ENCODE measurements at places on chromosomes 13 and 19.

DNA sequence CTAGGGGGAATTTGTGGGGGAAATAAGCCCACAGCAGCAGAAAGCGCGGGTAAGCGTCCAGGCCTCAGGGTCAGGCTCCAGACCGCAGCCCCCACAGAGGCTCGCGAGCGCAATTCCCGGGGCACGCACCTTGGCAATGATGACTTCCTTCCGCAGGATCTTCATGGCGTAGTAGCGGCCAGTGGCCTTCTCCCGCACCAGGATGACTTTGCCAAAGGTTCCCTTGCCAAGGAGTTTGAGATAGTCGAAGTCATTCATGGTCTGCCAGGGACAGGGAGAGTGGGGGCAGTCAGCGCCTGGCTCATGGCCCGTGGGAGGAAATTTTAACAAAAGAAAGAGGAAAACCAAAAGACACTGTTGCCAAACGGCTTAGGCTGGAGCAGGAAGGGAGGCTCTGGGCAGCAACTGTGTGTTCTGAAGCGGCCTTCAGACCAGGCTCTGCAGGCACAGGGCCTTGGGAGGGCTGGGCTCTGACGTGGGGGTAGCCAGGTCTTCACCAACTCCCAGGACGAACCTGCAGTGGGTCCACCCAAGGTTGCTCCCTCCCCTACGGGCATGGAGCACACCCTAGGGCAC, 15.4 kb upstream of the CCNP start:
- DNase-seq = no peak

DNA sequence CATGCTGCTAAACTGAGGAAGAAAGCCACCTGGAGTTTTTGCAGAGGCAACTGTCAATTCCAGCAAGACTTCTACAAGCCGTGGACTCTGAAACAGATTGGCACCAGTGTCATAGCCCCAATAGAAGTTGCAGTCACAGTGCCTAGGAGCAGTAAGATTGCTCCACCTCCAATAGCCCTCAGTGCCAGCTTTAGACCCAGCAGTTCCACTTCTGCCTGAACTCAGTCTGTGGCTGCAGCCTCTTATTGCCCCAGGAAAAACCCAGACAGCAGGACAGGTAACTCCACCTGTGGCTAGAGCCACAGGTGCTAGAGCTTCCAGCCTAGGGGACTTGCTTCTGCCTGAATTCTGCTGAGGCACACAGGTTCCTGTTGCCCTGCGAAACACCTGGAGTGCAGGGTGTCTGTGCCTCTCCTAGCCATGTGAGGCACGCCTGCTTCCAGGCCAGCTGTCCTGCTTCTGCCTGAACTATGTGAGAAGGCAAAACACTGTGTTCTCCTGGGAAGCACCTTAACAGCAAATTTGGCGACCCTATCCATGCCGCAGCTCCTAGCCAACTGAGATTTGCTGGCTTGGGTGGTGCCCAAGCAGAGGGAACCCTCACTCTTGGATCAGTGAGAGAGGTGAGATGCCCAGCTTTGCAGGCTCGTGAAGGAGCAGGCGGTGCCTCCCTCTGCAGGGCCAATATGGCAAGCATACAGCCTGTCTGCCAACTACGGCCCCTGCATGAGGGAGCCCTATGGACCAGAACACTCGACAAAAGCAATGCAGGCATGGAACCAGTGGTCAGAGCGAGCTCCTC, 607.6 kb downstream of the PCDH17 start:
- DNase-seq = no peak

DNA sequence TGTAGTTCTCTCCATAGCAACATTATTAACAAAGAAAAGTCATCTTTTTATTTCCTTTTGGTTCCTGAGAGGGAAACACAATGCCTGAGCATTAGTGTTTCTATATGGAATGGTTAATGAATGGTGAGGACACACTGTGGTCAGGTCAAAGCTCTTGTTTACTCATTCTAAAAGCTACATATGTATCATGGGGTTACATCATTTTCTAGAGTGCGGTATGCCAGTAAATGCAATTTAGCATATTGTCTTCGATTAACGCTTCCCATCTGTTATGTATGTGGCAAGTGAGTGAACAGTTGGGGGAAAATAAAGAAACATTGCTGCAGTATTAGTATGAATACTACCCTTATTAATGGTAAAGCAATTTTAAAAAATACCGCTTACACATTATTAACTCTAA, 1152.2 kb upstream of the SPRY2 start:
- DNase-seq = no peak

DNA sequence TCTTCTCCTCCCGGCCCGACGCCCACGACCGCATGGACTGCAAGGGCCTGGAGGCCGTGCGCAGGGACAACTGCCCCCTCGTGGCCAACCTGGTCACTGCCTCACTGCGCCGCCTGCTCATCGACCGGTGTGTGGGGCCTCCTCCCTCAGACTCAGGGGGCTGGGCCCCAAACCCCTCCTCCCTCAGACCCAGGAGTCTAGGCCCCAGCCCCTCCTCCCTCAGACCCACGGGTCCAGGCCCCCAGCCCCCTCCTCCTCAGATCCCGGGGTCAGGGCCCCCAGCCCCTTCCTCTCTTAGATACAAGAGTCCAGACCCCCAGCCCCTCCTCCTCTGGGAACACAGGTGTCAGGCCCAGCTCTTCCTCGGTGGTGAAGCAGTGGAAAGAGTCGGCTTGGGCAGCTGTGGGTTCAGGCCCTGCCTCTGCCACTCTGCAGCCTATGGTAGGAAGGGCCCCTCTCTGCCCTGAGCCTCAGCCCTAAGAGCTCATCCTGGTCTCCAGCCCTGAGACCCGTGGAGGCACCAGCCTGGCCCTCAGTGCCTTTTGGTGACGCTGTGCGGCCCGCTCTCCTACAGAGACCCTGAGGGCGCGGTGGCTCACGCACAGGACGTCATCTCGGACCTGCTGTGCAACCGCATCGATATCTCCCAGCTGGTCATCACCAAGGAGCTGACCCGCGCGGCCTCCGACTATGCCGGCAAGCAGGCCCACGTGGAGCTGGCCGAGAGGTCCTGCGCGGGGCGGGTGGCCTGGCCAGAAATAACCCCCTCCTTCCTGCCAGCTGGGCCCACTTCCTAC, 3.7 kb upstream of the SPIB start:
- peak; percentile 74 for DNase-seq

GRCh38 chr13:106113796-106114195, 421.7 kb downstream of the EFNB2 start:
- no peak for DNase-seq

GRCh38 chr19:1761528-1762242, 8.4 kb downstream of the ONECUT3 start:
- DNase-seq = no peak

- no peak for DNase-seq
Measured at GRCh38 chr19:31314156-31314555, 35.1 kb downstream of the TSHZ3 start.

GRCh38 chr13:96796091-96796633, 198.1 kb downstream of the OXGR1 start:
- DNase-seq = no peak

GRCh38 chr13:50196118-50196517, 180.9 kb downstream of the KCNRG start:
- no peak for DNase-seq

DNA sequence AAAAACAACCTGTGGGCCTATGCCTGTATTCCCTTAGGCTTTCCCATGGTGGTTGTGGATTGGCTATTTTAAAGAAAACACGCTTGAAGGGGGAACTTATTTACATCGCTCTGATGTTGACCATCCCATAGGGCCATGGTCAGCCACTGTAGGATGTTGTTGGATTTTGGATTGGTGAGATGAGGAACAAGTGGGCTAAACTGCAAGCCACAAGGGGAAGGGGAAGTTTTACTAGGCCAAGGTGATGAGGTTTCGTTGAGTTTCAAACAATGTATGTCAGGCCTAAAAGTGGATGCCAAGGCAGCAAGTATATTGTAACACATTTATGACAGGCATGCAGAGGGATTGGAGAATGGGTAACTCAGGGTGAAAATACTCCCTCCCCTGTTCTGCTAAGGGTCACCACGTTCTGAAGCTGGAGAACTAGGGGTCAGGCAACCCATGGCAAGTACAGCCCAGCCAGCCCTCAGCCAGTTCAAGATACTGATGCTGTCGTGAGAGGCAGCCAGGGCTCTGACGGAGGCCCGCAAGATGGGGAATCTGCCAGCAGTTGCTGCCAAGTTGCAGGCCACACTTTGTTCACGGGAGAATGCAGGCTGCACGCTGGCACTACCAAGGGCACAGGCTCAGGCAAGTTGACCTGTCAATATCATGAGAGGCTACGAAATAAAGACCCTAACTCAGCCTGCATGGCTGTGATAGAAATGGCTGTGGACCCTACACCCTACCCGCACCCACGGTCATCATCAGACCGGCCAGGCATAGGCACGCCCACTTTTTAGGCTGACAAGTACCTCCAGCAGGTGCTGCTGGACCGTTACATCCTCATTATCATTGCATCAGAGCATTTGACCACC, 11.1 kb downstream of the IRGC start:
- DNase-seq = no peak

- peak; percentile 83 for DNase-seq
Measured at GRCh38 chr19:40803857-40804782, 5.1 kb downstream of the EGLN2 start.

GRCh38 chr19:35470128-35470527, 20.1 kb downstream of the KRTDAP start:
- no peak for DNase-seq

GRCh38 chr19:35135389-35135909, 590 bp upstream of the LGI4 start:
- DNase-seq = peak; percentile 60

GRCh38 chr13:99332456-99332855, 25.3 kb upstream of the GPR183 start:
- no peak for DNase-seq

GRCh38 chr19:2309734-2310362, 1.9 kb upstream of the LINGO3 start:
- no peak for DNase-seq

DNA sequence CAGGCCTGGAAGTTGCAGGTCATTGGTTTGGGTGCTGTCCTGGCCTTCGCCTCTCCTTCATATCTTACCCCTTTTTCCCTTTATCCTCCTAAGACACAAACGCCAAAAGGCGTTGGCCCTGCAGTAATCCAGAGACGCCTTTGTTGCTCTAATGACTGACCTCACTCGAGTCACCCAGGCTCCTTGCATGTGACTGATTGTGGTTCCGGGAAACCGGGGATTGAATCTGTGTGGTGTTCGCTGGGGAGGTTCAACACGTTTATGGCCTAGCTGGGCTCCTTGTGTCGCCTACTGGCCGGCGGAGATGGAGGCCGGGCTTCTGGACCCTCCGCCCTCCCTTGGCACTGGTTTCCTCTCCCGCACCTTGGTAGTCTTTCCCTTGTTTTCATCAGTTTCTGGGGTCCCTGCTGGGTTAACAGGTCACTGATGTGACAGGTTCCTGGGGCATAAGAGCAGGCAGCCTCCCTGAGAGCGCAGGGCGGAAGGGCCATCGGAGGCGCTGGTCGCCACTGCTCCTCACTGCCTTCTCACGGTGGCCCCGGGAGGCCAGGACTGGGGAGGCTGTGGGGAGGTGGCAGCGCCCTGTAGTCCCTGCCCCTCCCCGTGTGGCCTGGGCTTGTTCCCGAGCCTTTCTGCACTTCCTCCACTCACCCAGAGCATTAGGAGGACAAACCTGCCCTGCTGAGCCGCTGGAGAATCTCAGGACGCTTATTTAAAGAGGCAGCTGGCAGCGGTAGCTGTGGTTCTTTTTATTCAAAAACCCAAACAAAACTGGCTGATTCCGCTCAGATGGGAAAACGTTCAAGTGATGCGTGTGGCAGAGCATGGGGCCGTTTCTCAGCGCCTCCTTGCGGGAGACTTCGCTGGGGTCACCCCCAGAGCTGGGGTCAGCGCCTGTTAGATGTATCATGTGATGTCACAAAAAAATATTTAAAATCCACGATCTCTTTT, 18.1 kb upstream of the NDUFS7 start:
- no peak for DNase-seq

DNA sequence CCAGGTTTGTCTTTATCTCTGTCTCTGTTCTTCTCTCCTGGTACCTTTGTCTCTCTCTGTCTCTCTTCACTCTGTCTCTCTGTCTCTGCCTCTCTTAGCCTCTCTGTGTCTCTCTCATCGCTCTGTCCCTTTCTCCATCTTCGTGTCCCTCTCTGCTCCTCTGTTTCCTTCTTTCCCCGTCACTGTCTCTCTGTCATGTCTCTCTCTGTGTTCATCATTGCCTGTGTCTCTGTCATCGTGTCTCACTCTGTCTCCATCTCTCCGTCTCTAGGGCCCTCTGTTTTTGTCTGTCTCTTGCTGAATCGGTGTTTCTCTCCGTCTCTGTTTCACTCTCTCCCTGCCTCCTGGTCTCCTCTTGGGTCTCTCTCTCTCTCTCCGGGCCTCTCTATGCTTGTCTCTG, 2.9 kb upstream of the KCNN4 start:
- DNase-seq = no peak

DNA sequence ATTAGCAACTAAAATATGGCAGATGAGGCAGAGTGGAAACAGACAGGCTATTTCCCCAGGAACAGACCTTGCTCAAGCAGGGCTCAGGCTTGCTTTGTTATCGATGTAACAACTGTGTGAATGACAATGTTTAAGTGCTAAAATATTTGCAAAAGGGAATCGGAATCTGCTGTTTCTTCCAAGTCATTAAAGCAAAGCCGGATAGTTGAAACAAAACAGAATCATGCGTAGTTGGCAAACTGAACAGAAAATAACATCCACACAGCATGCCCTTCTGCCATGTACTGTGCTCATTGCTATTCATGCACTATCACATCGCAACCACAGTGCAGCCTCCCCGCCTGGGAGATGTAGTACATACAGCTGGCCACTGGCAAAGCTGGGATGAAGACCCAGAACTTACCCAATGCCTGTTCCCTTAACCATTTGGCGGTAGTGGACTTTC, 799.1 kb downstream of the DIAPH3 start:
- DNase-seq = no peak

- no peak for DNase-seq
Measured at GRCh38 chr13:50574731-50575130, 268.8 kb downstream of the DLEU7 start.

DNA sequence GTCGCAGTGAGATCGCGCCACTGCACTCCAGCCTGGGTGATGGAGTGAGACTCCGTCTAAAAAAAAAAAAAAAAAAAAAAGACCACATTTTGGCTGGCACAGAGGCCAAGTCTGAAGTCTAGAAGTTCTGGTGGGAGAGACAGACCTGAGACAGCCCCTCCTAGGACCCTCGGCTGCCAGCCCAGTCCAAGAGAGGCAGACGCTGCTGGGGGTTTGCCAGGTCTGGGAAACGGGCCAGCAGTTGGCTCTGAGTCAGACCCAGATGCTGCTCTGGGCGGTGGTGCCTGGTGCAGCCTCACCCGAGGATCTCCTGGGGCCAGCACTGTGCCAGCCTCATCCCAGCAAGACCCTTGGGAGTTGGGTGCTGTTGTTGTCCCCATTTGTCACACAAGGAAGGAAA, 5.8 kb downstream of the FCHO1 start:
- no peak for DNase-seq
